ENCODE measurements at places on chromosomes 2 and 18.

DNA sequence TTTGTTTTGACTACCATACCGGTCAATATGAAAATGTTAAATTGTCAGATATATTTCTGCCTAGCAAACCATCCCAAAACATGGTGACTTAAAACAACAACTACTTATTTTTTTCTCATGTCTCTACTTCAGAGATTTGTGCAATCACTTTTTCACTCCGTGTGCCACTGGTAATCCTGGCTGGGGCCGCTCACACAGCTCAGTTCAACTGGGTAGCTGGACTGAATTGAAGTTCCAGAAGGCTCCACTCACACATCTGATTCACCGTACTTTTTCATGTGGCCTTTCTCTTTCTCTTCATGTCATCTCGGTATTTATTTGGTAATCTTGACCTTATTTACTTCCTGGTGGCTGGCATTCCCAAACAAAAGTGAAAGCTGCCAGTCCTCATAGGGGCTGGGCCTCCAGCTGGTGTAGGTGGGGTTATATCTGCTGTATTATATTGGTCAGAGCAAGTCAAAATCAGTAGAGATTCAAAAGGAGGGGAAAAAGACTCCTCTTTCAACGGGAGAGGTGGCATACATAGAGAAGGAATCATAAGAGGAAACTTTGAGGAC, 513.9 kb upstream of the NXPH2 start:
- no peak for DNase-seq

DNA sequence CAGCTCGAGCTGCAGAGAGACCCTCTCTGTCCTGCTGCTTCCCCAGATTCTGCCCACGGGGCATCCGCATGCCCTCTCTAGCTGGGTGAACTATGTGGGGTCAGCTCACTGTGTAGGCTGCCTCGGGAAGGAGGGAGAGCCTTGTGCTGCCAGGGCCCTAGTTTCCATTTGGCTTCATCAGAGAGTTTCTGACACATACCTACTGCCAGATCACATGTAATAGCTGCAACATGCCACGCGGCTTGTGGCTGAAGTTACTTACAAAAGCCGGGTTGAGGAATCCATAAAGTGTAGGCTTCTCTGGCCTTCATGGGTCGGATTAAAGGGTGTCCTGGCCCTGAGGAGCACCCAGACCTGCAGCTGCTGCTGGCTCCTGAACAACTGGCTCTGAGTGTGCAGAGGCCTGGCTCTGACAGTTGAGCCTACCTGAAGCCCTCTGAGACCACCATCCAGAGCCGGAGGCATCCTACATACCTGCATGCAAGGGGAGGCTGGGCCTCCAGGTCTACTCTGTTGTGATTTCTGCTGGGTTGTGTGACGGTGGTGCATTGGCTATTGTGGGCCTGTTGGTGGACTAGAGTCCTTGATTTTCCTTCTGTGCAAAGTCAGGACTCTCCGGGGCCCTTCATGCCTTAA, 130.0 kb downstream of the SH3RF3 start:
- no peak for DNase-seq

- no peak for DNase-seq
Measured at GRCh38 chr2:46226620-46227019, 70.6 kb upstream of the EPAS1 start.

- DNase-seq, result no peak
Measured at GRCh38 chr18:79812052-79812451, 14.3 kb downstream of the KCNG2 start.

DNA sequence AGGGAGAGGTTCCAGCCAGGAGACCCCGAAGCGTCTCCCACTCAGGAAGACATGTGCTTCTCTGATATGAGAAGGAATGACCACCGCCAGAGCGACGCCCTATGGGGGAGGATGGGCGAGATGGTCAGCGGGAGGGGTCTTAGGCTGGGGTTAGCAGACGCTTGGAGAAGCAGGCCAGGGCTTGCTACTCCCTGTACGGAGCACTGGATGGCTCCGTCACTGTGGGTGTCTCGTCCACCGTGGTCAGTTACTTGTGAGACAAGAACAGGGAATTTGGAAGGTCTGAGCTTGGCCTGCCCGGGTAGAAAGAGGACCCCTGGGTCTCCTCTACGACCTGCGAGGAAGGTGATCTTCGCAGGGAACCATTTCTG, 39.8 kb downstream of the TMEM18 start:
- peak; percentile 40 for DNase-seq

- DNase-seq, result no peak
Measured at GRCh38 chr18:63775166-63775730, at the start of gene SERPINB7. TSS of gene SERPINB7 (plus strand) at chr18:63775418. CDS start at chr18:63782373, 6,955 bp downstream.

- DNase-seq, result no peak
Measured at GRCh38 chr2:35033748-35034147, 1321.8 kb upstream of the CRIM1 start.

GRCh38 chr2:8394569-8395359, 287.1 kb upstream of the ID2 start:
- no peak for DNase-seq

- peak; percentile 63 for DNase-seq
Measured at GRCh38 chr2:73111073-73112025, 1.4 kb downstream of the RAB11FIP5 start.

GRCh38 chr2:37631698-37632097, 39.7 kb downstream of the CDC42EP3 start:
- DNase-seq, result no peak

- DNase-seq, result no peak
Measured at GRCh38 chr18:10743766-10744165, 217.9 kb downstream of the NAPG start.

DNA sequence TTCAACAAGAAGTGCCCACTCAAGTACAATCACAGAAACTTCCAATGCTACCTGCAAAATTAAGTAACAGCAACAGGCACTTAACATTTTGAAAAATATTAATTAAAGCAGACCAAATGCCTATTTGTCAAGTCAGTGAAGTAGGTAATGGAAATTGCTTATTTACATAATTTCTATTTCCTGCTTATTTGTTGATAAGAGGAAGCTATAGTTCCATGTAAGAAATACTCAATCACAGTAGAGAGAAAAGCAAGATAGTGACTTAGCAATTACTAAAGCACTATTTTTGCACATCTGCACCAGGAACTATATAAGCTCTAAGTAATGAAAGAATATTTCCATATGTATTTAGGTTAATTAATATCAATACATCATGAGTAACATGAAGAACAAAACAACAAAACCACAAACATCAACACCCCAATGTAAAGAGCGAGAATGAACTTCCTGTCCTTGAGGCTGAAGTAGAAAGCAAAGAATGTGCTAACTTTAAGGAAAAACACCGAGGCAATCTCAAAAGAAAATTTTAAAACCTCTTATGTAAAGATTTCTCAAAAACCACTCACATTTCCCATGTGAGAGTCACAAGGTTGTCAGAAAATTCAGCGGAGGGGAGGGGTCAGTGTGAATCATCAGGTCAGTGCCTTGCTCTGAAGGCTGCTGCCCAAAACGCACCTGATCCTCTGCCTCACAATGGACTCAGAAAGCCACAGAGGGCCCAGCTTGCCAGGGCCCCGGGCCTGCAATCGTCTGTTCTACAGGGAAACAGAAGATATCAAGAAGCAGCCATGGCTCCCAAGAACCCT, 12.5 kb downstream of the NPC1 start:
- DNase-seq, result no peak

DNA sequence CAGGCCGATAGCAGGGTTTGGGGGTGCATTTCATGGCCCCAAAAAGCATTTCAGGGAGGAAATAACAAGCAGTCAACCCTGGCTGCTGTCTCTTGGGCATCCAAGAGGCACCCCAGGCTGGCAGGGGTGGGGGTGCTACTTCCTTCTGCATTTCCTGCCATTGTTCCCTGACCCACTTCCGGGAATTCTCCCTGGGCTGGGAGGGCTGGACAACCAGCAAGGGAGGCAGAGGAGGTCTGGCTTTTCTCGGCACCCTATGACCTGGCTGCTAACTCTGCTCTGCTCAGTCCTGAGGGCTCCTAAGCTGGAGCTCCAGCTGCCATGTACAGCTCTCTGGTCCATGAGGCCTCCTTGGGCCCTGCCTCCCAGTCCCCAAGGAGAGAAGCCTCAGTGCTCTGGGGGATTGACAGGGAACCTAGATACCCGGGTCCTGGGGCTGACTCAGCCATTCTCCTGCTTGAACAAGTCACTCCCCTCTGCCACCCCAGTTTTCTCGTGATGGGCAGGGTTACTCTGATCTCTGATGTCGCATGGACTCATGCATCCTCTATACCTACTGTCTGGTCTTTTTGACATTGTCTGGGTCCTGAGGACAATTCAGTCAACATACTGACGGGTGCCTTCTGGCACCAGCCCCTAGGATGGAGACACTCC, 47.2 kb downstream of the DYSF start:
- no peak for DNase-seq

GRCh38 chr2:28869494-28870145, 489 bp downstream of the TRMT61B start:
- DNase-seq, result no peak

DNA sequence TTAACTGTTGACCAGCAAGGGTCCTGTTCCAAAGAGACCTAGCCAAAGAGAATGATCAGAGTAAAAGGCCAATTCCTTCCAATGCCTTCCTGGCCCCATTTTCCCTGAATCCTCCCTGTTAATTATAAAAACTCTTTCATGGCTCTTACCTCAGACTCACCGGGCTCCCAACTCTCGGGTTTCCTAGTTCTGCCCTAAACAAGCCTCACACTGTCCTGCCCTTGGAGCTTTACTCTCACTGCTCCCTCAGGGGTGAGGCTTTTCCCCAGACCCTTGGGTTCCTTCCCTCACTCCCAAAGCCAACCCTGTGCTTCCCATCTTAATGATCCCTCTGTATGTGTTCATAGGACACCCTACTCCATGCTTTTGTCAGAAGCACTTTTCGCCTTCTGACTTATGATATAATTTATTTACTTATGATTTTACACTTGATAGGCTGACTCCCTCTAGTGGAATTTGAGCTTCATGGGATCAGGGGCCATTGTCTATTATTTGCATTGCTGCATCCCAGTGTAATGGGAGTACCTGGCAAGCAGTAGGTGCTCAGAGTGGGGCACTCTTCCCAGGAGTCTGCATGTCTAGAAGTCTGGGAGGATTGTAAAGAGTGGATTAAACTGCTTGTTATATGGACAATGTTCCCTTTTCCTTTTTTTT, 29.9 kb upstream of the ZNG1B start:
- DNase-seq, result no peak

DNA sequence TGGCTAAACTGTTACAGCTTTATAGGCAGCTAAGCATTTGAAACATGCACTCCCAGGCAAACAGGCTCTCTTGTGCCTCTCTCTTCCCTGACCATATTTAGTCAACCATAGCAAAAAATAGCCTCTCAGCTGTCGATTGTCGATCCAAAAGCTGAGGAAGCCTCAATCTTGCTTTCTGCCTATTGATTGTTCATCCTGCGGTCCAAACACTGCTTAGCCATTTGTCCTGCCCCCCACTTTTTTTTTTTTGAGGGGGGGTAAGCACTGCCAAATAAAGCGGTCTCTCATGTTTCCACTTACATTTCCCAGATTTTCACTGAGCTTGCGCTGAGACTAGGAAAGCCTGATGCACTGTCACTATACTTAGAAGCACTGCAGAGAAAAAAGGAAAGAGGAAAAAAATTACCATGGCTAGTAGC, 90.8 kb downstream of the MIB1 start:
- no peak for DNase-seq

DNA sequence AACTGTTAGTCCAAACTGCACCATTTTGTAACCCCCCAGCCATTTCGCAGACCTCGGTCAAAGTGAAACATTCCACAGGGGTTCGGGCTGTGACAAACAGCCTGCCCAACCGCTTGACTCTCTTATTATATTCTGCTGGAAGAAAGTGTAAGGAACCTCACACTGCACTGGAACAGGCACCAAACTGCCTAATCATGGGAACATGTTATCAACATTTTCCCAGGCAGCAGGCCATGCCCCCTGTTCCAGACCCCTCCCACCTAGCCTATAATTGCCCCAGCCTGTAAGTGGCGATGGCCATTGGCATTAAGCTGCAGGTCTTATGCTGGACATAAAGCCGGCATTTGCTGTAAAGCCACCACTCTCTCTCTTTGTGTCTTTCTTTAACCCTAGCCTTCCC, 16.9 kb downstream of the LYG2 start:
- no peak for DNase-seq

- no peak for DNase-seq
Measured at GRCh38 chr2:100882645-100883613, 63.0 kb downstream of the NPAS2 start.

- DNase-seq, result no peak
Measured at GRCh38 chr18:25497151-25497794, 145.3 kb upstream of the ZNF521 start.
